ENCODE measurements at places on chromosomes 5 and 9.

DNA sequence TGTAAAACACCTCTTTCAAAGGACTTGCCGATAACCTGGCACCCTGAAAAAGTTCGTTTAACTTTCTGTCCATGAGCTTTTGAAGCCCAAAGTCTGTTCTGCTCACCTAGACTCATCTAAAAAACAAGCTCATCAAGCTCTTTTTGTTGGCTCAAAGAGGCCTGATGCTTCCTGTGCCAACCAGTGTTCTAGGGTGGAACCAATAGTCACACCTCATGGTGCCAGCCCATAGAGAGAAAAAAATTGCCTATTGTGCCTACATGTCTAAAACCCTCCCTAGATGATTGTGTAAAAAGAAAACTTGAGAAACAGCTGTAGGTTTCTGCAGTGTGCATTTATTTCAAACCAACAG, 4.7 kb downstream of the SH3RF2 start:
- DNase-seq: no peak

DNA sequence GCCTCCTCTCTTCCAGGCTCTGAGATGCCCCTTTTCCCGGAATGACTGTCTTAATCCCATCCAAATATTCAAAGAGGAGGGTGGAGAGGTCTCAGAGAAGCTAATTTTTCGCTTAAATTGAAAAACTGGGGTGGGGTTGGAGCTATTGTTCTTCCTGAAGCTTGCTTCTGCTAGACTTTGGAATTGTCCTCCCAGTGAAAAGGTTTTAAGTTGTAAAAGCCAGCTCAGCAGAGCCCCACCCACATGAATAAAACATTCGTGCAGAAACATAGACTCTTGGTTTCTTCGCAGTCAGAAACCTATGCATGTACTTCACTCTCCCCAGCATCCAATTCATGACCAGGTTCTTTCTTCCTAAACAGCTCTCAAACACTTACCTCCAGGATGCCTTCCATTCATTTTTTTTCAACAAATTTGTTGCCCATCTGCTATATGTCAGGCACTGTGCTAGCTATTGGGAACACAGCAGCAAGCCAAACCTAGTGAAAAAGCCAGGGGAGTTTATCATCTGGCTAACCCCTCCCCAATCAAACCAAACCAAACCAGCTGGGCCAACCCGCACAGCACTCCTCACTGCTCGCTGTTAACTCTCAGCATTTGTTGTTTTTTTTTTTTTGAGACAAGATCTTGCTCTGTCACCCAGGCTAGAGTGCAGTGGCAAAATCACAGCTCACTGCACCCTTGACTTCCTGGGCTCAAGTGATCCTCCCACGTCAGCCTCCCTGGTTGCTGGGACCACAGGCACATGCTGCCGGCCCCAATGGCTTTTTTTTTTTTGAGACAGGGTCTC, 37.9 kb upstream of the OCLN start:
- no peak for DNase-seq

DNA sequence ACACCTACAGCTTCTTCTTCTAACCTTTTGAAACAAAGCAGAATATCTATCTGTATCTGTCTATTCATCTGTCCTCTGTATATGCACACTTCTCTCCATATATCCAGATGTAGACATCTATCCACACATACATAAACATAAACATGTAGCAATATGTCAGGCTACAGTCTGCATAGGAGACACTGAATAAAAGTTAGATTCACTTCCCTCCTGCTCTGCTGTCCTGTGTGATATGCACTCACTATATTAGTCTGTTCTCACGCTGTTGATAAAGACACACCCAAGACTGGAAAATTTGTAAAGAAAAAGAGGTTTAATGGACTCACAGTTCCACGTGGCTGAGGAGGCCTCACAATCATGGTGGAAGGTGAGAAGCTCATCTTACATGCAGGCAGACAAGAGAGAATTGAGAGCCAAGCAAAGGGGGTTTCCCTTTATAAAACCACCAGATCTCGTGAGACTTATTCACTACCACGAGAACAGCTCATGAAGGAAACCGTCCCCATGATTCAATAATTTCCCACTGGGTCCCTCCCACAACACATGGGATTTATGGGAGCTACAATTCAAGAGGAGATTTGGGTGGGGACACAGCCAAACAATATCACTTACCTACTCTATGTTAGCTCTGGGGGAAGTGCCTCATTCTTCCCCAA, 24.1 kb downstream of the RANBP3L start:
- no peak for DNase-seq

- no peak for DNase-seq
These were observed 109.9 kb upstream of the CPEB4 start for GRCh38 chr5:173778152-173778782.

DNA sequence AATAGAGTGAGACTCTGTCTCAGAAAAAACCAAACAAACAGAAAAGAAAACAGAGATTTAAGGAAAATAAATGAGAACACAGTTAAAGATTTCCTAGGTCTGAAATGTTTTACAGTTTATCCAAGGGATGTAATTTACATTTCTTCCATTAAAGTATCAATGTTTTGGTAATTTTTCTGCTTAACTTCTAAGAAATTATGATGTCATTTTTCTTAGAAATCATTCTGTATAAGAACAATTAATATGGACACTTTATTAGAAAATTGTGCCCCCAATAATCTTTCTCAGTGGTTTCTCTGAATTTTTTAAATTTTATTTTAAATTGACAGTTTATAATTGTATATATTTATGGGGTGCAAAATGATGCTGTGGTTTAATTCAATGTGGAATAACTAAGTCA, 49.8 kb upstream of the PTPDC1 start:
- DNase-seq: no peak

DNA sequence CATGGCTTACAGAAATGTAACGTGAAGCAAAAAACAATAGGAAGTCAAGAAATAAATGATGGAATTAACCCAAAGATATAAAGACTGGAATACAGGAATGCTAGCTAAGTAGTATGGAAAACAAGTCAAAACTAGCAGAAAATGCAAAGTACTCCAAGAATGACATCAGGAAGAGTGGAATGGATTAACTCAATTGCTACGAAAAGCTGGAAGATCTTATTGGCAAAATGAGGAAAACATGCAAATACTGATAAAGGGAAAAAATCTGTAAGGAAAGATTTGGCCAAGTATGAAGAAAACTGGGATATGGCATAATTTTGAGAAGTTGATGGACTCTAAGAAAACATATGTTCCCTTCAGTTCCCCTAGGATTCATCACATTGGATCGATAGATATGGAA, 324.5 kb upstream of the ZNF608 start:
- DNase-seq: no peak

DNA sequence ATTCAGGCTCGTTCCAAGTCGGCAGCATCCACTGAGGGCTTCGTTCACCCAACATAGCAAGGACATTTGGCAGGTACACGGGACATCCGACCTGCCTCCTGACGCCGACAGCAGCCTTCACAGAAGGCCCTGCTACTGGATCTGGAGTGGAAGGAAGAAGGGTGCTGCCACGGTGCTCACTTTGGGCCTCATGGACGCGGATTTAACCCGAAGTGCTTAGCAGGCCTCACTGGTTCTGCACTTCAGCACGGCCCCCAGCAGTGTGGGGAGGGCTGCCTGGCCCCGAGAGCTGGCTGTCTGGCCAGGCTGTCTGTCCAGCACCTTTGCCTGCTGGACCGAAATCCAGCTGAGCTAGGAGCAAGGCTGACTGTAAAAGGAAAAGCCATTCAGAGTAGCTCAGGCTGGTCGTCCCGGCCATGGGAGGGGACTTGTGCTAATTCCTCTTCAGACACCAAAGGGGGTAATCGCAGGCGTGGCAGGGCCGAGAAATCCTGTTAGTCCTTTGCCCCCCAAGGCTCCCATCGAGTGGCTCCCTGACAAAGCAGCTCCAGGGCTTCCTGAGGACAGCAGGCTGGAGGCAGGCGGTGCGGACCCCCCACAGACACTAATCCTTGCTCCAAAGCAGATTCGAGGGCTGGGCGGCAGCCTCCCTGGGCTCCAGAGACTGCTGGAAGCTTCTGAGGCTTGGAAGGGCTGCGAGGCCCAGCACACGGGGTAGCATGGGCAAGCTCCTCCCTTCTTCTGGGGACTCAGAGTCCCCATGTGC, 11.1 kb upstream of the RXRA start:
- no peak for DNase-seq

- no peak for DNase-seq
These were observed 50.8 kb downstream of the ITGA1 start for GRCh38 chr5:52838326-52839015.

GRCh38 chr5:93623153-93623552, 40.1 kb downstream of the NR2F1 start:
- no peak for DNase-seq

- no peak for DNase-seq
These were observed 146.6 kb downstream of the SH3GL2 start for GRCh38 chr9:17725399-17726010.

GRCh38 chr5:94276751-94277150, 341.7 kb downstream of the KIAA0825 start:
- no peak for DNase-seq

DNA sequence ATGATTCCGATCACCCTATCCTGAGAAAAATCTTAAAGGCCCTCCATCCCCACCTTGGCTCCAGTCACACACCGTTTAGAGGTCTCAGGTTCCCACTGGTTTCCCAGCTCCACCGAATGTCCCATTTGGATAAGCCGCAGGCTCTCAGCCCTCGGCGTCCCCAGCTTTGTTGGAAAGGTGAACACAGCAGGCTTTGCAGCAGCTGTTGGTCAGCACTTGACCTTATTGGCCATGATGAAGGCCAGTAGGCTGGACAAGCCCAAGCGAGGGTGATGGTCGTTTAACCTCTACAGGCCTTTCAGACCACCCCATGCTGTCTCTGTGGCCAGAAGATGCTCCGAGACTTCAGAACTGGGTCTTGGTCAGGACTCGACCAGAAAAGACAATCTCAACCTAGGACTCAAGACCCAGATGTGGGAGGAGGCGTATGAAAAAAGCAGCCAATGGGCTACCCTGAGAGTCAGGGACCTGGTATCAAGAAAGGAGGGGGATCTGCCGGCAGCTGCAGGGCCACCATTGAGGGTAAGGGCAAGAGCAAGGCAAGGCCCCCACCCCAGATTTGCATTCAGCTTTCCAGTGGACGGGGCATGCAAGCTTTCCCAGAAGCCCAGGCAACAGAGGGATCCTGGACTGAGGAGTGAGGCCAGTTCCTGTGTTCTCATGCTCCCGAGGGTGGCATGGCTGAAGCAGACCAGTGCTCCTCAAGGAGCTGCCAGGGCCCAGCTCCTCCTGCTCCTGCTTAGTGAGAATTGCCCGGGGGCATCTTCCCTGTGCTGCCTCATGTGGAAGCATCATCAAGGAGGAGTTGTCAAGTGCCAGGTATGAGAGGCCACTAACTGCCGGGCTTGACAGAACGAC, 13.4 kb downstream of the UBE2QL1 start:
- no peak for DNase-seq

DNA sequence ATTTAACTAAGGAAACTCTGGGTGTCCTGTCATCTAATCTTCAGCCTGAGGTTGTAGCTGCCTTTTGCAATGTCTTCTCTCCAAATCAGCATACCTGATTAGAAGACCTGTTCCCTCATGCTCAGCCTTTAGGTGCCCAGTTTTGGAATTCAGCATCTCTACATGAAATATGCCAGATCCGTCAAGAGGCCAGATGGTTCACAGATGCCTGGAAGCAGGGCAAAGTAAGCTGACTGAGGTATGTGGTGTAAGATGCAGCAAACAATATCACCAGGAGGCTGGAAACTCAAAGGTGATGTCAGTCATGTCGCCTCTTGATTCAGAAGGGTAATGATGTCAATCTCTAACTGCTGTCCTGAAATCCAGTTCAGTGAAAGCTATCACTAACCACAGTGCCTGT, 324.4 kb downstream of the PRELID2 start:
- no peak for DNase-seq

- no peak for DNase-seq
These were observed 484.0 kb downstream of the PRDM9 start for GRCh38 chr5:23991406-23991805.

- no peak for DNase-seq
These were observed 6.8 kb upstream of the FST start for GRCh38 chr5:53473633-53474032.

DNA sequence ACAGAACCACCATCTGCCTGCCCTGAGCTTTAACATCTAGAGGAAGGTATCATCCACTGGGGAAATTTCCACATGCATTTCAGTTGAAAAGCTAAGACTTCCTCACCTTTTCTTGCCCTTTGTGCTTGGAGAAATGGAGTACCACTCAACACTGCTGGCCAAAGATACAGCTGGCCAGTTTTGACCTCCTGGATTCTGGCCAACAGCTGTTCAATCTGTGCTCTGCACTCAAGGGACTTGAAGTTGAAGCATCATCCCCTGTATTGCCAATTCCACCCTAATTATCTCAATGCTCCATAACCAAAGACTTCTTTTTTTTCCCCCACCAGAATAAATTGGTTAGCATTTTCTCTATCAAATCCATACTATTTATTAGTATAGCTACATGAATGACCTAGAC, 70.4 kb upstream of the PRDM9 start:
- DNase-seq: no peak

GRCh38 chr5:81151546-81151945, 81.6 kb upstream of the CKMT2 start:
- no peak for DNase-seq
